ENCODE measurements at places on chromosomes 3 and 15. TPM values are rescaled to one million over a fixed set of nuclear protein-coding genes. Genes with fewer than 3 reads are reported as not detected.

Gene LEKR1
- total RNA-seq, result 2.6 TPM

Gene BFSP2
- not detected for total RNA-seq

Gene SGO1
- 5.0 TPM for total RNA-seq

Gene POPDC2
- 9.3 TPM for total RNA-seq

Gene TMEM158
- total RNA-seq, result not detected

Gene GTF2E1
- total RNA-seq, result 4.5 TPM

Gene METTL6
- total RNA-seq, result 2.7 TPM

Gene TRPM1
- total RNA-seq, result not detected

DNA sequence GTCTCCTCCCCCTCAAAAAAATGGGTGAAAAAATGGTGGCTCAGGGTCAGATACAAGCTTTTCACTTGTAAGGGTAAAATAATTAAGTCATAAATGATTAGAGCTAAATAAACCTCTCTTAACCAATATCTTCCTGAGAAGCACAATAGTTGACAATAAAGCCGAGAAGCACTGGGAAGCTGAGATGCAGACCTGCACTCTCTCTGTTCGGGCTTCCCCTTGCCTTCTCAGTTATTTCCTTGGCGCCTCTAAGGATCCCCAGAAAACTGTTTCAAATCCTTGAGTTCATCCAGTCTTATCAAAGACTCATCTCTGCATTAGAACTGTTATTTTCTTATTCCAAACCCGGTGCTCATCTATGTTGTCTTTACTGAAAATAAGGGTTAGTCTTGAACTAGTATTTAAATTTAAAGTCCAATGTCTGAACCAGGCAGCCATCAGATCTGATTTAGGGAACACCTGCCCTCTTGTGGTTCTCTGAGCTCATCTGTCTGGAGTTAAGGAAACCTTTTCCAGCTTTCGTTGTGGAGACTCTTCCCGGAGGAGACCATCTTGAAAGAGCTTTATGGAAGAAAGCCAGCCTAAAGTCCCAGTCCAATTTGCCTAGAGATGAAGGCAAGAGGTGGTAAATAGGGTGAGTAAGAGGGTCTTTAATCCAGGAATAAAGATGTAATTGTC, 256.4 kb upstream of the MCTP2 start:
- DNase-seq, result no peak

- no peak for DNase-seq
Measured at GRCh38 chr3:196662711-196663571, 23.4 kb downstream of the NRROS start.

GRCh38 chr15:85458764-85459163, 78.4 kb downstream of the AKAP13 start:
- DNase-seq, result no peak

DNA sequence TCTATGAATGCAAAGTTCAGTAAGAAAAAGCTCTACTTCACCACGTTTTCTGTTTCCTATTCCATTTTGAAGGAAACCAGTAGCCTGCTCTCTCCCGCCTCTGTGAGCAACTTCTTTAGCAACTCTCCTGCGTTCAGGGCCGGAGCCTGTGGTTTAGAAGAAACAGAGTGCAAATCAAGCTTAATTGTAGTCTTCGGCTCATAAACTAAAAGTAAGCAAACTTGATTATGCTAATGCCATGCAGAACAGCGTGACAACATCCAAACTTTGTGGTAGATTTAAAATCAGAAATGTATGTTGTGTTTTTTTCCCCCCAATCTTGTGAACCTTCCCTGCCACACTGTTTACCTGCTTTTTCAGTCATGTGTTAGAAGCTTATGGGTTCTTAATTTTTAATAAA, 87.4 kb downstream of the SEMA6D start:
- DNase-seq, result no peak

DNA sequence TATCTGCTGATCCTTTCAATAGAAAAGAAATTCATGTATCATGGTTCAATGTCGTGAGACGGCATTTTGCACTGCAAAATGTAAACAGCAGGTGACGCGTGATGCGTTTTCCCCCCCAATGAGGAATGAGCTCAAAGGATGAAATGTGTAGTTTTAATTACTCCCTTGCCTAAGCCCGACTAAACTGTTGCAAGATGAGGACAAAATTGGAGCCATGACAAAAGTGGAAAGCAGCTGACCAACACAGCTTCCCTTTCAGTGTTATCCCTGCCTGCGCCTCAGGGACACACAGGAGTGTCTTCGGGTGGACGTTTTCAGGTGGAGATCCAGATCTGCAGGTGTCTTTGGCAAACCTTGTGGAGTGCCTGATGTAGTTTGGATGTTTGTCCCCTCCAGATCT, 92.0 kb downstream of the GABRG3 start:
- no peak for DNase-seq

- no peak for DNase-seq
Measured at GRCh38 chr3:28036599-28037575, 204.5 kb upstream of the CMC1 start.

DNA sequence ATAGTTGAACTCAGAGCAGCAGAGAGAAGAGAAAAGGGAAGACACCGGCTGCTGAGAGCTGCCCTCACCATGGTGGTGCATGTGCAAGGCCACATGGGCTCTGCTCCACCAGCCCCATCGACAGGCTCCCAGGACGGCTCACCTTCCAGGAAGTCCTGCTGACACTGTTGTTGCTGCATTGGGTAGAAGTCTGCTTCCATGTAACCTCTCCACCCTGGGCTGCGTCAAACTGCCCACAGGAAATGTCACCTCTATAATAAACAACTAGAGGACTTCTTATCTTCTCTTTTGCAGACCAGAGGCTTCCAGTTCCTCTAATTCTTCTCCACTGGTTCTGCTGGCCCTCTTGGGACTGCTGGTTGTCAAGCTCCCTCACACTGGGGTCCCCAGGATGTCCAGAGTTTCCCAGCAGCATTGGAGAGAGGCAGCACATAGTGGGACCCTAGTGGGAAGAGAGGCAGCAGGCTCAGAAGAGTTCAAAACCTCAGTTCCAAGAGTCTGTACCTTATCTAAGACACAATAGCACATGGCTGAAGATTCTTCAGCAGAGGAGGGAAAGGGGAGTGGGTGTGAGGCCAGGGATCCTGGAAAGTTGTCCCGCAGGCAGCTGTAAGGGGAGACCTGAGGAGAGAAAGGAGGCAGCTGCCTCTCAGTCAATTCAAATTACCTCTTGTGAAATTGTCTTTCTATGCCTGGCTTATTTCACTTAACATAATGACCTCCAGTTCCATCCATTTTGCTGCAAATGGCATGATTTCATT, 5.8 kb upstream of the CCR3 start:
- no peak for DNase-seq

DNA sequence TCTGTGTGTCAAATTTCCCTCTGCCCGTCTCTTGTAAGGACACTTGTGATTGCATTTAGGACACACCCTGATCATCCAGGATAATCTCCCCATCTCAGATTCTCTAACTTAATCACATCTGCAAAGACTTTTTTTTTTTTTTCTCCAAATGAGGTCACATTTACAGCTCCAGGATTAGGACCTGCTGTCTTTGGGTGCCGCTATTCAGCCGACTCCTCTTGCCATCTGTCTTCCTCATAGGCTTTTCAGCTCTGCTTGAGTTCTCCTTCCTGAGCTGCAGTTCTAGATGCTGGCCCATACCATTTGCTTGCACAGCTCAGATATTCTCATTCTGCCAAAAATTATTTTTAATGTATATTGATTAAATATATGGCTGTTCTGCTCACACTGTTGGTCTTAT, 94.3 kb upstream of the TLE3 start:
- no peak for DNase-seq

- no peak for DNase-seq
Measured at GRCh38 chr3:167520266-167521005, 46.6 kb upstream of the SERPINI2 start.

DNA sequence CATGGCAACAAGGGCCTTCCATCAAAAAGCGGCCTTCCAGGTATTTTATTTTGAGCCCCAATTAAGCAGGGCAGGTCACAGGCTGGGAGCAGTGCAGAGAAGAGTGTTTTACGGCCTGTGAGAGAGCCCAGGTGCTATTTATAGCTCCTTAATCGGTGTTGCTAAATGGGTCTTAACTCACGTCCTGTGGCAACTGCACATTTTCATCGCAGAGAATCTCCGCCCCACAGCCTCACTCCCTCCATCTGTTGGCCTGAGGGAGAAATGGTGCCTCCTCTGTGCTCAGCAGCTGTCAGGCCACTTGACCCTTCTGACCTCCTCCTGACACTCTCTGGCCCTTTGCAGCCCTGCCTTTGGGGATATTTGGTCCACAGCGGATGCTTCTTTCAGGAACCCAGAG, 58.6 kb downstream of the SPSB4 start:
- no peak for DNase-seq

DNA sequence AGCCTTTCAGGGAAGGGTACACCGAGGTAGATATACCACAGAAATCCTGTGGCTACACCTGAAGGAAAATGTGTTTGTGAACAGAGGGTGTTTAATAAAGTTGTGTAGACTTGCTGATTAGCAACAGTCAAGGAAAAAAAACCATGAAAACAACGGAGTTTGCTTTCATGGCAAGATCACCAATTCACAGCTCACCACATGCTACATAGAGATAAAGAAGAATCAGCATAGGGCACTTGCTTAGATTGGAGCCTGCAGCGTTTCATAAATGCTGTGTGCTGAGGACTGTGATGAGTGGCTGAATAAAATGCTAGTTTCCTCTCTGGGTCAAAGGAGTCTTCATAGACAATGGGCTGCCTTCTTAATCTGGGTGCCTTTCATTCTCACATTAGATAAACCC, 257.6 kb downstream of the SLC9A9 start:
- no peak for DNase-seq

- no peak for DNase-seq
Measured at GRCh38 chr3:56192001-56192400, 276.3 kb downstream of the ERC2 start.

GRCh38 chr3:10703875-10704274, 112.2 kb upstream of the SLC6A11 start:
- DNase-seq, result no peak

Measured in stomach (tissue), 19 donors.